ENCODE measurements at places on chromosomes 3 and 15. TPM values are rescaled to one million over a fixed set of nuclear protein-coding genes. Genes with fewer than 3 reads are reported as not detected.

ZNF502 gene
- total RNA-seq = 1.4 TPM

MOBP gene
- 1.3 TPM for total RNA-seq

WDR72 gene
- total RNA-seq = 0.14 TPM

CASR gene
- not detected for total RNA-seq

MCTP2 gene
- total RNA-seq = 108 TPM

BNC1 gene
- not detected for total RNA-seq

GOLGA8R gene
- 3.7 TPM for total RNA-seq

CLDN16 gene
- not detected for total RNA-seq

NDN gene
- 32.5 TPM for total RNA-seq

LRTM1 gene
- total RNA-seq = not detected

NTRK3 gene
- 1.1 TPM for total RNA-seq

Measured in transverse colon (tissue), 4 donors.